Fibroblast of upper back skin (primary cell): ENCODE measurements at places on chromosomes 2 and 18.

GRCh38 chr2:3170792-3171455, 206.7 kb downstream of the EIPR1 start:
- no peak for DNase-seq

DNA sequence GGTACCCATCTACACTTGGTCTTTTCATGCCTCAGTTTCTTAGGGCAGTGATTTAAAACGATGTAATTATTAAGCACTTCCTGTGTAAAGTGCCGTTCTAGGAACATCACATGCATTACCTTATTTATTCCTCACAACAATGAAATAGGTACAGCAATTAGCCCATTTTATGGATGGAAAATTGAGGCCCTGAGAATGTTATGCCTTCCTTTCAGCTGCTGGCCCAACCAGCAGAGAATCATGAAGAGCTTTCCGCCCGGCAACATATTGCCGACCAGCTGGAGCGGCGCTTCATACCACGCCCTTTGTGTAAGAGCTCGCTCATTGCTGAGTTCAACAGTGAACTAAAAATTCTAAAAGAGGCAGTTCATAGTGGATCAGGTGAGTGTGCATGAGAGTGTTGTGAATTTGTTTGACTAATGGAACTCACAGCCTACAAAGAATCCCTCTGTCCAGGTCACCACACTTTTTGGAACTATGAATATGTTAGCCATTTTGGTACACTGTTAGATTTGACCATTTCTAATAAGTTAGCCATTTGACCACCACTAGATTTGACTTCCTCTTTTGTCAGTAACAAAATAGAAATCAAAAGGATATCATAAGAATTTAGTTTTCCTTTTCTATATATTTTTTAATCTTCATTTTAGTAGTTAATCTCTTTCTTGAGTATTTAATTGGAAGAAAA, 25.6 kb upstream of the RPE start:
- DNase-seq: no peak

DNA sequence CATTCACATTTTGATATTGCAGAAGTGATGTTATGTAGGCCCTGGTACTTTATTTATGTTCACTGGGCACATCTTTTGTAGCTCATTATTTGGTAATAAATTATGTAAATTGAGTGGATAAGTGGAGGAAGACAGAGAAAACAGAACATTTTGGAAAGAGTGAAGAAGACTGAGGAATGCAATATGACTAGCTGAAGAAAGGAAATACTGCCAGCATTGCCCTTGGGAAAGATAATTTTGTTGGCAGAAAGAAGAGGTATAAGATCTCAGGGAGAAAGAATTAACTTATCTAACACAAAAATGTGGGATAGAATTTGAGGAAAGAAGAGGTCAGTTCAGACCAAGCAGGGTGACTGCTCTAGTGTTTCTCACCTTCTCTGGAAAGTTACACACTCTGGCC, 118.8 kb downstream of the TTC27 start:
- DNase-seq: peak; percentile 68

DNA sequence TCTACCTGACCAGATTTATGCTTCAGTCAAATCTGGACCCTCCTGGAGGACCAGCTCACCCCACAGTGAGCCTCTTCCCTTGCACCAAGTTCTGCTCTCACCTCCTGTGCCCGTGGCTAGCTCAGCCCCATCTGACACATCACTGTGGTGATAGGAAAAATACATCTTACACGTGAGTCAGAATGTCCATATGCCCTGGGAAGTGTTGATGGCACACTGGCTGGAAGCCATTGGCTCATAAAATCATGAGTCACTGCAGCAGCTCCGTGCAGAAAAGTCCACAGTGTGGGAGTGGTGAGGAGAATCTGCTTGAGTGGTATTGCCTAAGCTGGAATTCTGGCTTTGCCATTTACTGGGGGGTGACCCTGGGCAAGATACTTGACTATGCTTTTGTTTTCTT, 42.6 kb upstream of the RAPGEF4 start:
- peak; percentile 98 for DNase-seq

DNA sequence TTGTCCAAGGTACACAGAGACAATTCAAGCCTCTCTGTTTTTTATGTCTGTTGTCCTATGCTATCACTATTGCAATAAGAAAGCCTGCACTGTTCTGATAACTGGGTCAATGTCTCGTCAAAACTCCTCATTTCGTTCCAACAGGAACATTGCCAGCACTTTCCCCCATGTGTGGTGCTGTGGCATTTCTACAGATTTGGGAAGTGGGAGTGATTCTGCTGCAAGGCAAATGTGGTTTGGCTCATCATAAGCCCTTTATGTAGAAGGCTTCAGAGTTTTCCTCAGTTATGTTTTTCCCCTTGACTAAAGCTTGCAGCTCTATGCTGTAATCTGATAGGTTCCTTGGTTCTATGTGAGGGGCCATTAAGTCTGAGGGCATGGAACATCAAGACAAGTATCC, 324.1 kb upstream of the TCF4 start:
- no peak for DNase-seq

GRCh38 chr2:101698014-101698843, 722 bp downstream of the MAP4K4 start:
- DNase-seq: no peak

DNA sequence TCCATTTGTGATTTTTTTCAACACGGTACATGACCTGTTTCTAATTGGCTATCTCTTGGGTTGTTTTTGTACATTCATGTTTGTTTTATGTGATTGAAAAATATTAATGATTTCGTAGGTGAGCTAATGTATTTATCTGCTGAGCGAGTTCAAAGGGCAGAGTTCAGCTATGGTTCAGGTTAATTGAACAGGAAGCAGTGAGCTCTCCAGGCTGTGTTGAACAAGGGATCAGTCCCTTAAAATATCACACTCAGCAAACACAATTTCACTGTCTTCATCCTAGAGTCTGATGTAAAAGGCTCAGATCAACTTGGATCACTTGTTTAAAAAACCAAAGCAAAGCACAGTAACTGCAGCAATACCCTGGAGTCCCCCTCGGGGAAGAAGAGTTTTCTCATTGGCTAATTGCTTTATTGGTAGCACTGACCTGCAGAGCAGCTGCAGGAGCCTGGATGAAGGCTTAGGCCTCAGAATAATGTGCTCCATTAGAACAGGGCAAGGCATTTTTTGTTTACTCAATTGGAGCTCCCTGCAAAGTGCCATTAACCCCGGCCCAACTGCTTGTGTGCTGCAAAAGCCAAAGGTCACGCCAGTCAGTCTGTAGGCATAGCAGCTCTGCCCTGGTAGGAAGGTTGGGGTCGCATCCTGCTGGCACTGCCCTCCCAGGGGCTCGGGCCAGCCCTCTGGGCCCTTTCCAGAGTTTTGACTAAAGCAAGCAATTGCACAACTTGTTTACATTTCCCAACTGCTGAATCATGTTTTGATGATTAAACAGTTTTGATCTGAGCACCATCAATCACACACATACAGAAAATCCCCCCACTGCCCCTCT, 10.5 kb downstream of the ONECUT2 start:
- no peak for DNase-seq

GRCh38 chr18:36183987-36184386, 3.3 kb upstream of the MOCOS start:
- DNase-seq: no peak

- no peak for DNase-seq
These were observed 11.6 kb upstream of the MRPL19 start for GRCh38 chr2:75634945-75635344.

GRCh38 chr2:215635788-215636139, 199.9 kb upstream of the FN1 start:
- peak; percentile 38 for DNase-seq

DNA sequence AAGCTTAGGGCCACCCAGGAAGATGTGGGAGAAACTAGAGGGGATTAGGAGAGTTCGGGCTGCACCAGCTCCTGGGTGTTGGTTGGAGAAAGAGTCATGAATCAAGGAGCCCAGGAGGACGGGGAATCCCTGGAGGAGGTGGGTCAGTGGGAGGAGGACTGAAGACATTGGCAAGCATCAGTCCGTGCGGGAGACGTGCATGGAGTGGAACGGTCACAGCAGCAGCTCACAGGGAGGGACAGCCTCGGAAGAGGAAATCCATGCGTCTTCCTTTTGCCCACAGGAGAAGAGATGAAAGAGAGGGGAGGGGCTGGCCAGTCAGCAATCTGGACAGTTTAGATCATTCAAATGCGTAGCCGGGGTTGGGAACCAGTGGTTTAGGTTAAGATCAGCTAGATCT, 178.6 kb downstream of the GBX2 start:
- DNase-seq: no peak

- no peak for DNase-seq
These were observed 198.6 kb downstream of the TFCP2L1 start for GRCh38 chr2:121086450-121086849.

DNA sequence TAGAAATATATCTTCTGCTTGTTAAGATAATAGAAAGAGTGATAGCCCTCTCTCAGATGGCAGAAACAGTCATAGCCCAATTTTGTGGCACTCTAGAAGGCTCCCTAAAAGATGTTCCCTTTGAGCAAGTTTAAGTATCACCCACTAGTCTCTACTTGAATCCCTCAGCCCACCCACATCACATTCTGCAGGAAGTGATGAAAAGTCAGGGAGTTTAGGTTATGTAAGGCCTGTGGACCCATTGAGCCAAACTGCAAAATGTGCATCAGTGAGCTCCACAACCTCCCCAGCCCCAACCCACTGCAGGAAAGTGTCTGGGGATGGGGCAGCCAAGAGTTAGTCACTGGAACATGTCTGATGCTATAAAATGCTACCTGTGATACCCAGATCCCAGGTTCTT, 25.6 kb downstream of the ANKRD44 start:
- DNase-seq: no peak

DNA sequence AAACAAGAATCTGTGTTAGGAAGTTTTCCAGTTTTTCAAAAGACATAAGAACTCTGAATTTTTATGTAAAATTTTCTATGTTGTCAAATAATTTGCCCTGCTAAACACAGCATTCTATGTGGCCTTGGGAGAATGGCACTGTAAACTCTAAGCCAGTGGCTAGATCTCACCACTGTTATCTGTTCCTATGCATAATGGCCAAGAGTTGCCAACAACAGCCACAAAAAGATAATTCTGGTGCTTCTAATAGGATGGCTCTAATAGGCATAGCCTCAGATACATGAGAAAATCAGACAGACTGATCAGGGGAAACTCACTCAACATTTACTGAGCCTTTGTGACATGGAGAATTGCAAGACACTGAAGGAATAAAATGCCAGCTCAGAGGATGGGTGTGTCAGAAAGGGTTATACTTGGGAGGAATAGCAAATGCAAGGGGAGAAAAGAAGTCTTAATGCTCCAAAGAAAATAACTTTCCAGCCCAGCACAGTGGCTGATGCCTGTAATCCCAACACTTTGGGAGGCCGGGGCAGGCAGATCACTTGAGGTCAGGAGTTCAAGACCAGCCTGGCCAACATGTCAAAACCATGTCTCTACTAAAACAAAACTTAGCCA, 63.7 kb downstream of the COBLL1 start:
- no peak for DNase-seq

DNA sequence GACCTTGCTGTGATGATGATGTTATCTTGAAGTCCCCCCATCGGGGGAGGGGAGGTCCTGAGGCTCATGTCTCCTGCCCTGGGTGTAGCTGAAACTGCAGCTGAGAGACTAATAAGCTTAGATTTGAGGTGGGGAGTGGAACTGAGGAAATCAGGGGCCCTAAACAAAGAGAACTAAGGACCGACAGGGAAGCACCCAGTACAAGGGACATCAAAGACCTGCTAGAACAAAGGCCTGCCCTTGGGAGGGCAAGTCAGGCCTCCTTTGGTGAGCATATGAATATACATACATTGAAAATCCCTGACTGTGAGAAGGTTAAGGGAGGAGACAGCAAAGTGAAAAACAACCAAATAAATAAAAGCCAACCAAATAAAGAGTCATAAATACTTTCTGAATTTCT, 1132.5 kb upstream of the CELF4 start:
- DNase-seq: no peak

- no peak for DNase-seq
These were observed 135.1 kb downstream of the CHST9 start for GRCh38 chr18:27049969-27050368.

DNA sequence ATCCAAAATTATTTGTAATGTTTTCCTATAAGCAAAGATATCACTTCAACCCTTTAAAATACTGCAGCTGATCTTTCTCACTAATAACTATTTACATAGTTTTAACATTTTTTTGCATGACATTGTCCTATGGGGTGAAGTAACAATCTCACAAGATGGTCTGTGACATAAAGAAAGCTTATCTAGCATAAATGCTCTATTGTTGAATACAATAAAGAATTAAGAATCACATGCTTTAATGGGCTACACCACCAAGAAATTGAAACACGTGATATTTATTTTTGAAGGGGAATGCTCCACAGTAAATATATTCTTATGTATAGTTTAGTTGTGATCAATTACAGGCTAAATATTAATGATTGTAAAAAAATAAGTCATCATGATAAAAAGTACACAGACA, 441.1 kb downstream of the PTH2R start:
- DNase-seq: no peak

GRCh38 chr18:1663879-1664705, 759.4 kb downstream of the ADCYAP1 start:
- peak; percentile 13 for DNase-seq

DNA sequence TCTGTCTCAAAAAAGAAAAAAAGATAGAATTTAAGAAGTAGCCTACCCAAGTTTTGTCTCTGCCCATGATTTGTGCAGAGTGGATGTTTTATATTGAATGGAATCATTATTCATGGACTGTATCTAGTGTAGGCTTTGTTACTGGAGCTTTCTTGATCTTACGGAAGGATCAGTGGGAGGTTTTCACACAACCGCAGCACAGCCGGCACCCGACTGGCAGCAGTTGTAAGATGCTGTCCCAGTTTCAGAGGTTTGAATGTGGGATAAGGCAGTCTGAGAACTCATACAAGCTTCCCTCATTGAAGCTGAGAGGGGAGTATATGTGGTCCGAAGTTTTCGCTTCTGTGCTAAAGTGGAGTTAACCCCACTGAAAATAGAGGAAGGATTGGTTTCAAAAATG, 19.7 kb upstream of the SAG start:
- no peak for DNase-seq

- no peak for DNase-seq
These were observed 27.5 kb downstream of the SOS1 start for GRCh38 chr2:39093218-39093898.

DNA sequence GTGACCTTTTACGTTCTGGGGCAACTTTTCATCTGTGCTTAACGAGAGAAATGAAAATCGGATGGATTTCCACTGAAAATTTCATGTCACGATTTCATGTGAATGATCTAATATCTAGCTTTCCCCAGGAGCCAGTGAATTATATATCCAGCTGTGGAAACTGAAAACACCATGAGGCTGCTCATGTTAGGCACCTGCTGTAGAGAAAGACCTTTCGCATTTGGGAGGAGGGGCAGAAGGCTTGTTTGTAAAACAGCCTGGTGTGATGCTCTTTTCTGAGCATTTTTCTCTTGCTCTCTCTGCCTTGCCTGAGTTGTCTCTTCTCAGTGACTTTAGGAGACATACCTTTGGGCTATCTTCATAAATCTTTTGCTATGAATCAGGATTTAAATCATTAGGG, 84.6 kb upstream of the CYP1B1 start:
- no peak for DNase-seq

DNA sequence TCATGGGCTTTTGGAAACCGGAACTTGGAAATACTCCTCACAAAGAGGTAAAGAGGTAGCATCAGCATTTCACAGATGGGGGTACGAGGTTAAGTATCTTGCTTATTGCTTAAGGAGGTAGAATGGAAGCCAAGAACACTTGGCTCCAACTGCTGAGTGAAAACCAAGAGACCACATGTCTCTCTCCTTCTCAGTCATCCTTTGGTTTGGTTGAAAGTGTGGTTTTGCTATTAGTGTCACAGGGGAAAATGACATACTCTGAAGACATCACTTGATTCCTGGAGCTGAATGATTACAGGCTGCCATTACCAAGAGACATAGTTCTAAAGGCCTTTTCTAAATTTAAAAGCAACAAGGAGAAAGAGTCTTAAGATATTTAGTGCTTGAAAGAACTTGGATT, 41.5 kb downstream of the ANTXR1 start:
- peak; percentile 55 for DNase-seq

- no peak for DNase-seq
These were observed 418.9 kb downstream of the IRS1 start for GRCh38 chr2:226380679-226381078.
